ENCODE measurements at places on chromosomes 12 and 14.

GRCh38 chr12:2345902-2346301, 293.1 kb downstream of the CACNA1C start:
- no peak for DNase-seq

- DNase-seq = no peak
Measured at GRCh38 chr12:116644806-116645205, 85.6 kb downstream of the MAP1LC3B2 start.

DNA sequence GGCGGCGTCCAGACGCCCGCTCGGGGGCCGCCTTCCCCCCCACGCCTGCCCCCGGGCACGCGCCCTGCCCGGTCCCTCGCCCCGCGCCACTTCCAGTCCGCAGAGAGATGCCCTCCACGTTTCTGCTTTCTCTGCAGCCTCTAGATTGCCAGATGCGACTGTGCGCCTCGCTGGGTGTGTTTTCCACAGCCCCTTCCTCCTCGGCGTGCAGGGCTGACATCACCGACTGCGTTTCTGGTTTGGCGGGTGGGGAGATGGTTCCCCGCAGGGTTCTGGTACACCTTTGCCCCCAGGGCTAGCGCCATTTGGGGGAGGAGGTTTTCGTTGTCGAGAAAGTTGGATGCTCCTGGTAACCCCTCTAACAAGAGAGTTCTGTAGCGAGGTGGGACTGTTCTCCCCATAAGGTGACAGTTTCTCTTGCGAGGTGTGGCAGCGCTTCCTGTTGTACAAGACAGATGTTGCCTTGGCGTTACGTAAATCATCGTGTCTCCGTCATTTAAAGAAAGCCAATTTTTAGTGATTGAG, 1.5 kb downstream of the CALM1 start:
- peak; percentile 46 for DNase-seq

GRCh38 chr14:52834440-52834842, 43.0 kb upstream of the GNPNAT1 start:
- DNase-seq = no peak

GRCh38 chr12:43676183-43676813, 82.3 kb downstream of the PUS7L start:
- no peak for DNase-seq

DNA sequence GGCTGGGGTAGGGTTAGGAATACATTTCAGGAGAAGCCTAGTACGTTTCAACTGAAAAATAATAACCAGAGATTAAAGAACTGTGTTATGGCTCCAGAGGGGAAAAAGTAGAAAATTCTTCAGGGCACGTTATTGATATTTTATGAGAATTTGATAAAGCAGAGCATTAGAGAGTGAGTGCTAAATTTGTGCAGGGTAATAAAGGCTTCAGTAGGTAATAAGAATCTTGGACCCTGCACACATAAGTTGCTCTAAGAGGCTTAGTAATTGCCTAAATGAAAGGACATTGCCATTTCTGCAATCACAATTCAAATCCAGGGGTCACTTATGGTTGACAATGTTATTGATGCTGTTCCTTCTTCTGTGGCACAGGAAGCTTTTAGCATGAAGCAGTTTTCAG, 439.4 kb upstream of the DCN start:
- no peak for DNase-seq

DNA sequence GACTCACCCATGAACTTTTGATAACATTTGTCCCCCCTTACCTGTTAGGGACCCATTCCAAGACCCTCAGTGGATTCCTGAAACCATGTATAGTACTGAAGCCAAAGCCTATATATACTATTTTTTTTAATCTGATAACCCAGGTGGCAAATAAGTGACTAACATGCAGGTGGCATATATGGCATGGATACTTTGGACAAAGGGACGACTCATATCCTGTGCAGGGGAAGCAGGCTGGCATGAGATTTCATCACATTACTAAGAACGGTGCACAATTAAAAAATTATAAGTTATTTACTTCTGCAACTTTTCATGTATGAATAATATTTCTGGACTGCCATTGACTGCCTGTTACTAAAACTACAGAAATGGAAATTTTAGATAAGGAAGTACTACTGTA, 880.1 kb upstream of the FBXO33 start:
- no peak for DNase-seq

GRCh38 chr12:116864371-116865160, 16.7 kb downstream of the HRK start:
- DNase-seq = no peak

DNA sequence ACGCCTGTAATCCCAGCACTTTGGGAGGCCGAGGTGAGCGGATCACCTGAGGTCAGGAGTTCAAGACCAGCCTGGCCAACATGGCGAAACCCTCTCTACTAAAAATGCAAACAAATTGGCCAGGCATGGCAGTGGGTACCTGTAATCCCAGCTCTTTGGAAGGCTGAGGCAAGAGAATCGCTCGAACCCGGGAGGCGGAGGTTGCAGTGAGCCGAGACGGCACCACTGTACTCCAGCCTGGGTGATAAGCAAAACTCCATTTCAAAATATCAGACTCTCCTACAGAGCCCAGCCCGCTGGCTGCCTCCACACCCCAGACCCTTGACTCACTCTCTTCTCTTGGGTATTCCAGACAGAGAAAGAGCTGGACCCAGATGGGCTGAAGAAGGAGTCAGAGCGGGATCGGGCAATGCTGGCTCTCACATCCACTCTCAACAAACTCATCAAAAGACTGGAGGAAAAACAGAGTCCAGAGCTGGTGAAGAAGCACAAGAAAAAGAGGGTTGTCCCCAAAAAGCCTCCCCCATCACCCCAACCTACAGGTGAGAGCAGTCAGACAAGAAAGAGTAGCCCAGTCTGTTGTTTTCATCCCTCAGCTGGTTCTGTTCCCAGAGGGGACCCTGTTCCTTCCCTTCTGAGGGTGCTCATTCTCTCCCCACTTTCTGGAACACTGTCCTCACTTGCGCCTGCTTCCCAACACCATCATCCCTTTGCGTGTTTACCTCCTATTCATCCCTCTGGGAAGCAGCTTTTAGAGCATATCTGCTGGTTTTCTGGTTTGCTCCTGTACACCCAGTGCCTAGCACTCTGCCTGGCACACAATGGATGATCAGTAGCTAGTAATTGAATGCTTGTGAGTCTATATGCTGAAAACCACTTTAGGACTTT, 19.7 kb downstream of the AGAP2 start:
- DNase-seq = no peak

GRCh38 chr12:12097891-12098690, 27.4 kb downstream of the BCL2L14 start:
- DNase-seq = no peak

DNA sequence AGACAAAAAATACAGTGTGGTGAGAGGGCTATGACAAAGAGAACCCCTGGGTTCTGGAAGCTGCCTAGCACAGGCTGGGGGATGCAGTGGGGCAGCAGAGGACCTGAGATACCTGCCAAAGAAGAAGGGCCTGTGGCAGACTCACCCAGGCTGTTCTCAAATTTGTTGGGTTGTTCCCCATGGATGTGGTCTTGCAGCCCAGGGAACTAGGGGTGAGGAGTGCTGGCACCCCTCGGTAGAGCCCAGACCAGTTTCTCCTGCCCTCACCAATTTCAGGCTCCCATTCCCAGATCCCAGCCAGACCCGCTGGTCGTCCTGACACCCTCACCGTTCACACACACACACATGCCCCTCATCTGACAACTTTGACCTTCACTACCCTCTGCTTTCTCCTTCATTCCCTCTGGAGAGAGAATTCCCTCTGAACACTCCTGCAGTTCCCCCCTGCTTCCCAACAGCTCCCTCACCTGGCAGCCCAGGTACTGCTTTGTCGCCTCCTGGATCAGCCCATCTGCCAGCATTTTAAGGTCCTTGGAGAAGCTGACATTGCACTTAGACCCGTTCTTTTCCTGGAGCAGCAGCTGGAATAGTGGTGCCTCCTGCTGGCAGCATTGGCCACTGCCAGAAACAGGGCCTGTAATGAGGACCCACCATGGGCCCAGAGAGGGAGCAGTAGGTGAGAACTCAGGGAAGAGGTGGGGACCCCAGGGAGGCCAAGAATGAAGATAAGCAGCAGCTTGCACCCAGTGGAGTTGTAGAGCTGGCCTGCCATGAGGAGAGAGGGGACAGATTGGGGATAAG, 5.9 kb upstream of the GDF11 start:
- peak; percentile 48 for DNase-seq

GRCh38 chr12:42617622-42618021, 28.1 kb upstream of the PRICKLE1 start:
- no peak for DNase-seq

DNA sequence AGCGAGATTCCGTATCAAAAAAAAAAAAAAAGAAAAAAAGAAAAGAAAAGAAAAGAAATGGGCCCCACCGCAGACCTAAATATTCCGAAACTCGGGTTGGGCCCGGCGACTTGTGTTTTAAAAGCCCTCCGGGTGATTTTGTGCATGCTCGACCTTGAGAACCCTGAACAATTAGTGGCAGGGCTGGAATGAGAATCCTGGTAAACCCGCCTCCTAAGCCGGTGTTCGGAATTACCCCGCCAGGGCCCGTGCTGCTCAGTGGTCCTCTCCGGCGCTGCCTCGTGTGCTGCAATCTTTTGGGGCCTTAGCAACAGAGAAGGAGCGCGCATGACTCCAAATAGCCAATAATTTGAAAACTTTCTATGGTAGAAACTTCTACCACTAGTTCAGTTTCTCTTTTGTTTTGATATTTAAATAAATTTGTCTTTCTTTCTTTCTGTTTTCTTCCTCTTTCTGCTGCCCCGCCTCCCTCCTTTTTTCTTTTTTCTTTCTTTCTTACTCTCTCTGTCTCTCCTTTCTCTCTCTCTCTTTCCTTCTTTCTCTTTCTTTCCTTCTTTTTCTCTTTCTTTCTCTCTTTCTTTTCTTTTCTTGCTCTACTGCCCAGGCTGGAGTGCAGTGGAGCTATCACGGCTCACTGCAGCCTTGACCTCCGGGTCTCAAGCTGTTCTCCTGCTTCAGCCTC, 1.5 kb upstream of the GALNT6 start:
- DNase-seq = no peak

GRCh38 chr12:41652981-41653380, 464.9 kb downstream of the PDZRN4 start:
- no peak for DNase-seq

DNA sequence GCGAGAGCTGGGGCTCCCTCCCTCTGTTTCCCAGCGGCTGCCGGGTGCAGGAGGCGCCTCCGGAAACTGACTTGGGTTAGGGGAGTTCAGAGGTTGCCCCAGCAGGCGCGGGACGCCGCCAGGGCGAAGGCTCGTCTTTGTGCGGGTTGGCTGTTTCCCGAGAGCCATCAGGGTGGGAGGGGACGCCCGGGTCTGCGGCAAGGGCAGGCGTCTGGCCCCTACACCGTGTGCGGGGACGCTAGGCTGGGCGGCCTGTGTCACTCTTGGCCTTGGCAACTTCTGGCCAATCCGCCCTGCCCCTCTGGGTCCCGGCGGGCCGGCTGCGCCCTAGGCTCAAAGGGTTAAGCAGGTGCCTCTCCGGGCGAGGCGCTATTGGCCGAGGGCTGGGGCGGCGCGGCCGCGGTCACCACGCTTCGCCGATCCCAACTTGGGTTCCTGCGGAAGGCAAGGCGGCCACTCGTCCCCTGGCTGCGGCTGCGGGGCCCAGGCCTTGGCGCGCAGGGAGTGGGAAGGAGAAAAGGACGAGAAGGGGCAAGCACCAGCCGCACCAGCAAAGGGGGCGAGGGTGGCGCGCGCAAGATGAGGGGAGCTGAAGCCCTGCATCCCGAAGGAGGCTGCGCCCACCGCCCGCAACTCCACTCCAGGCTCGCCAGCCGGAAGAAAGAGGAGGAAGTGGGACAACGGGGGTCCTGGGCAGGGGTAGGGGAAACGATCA, 5.6 kb upstream of the NPAS3 start:
- DNase-seq = no peak

- peak; percentile 10 for DNase-seq
Measured at GRCh38 chr14:58107947-58108552, 44.0 kb downstream of the ARMH4 start.

DNA sequence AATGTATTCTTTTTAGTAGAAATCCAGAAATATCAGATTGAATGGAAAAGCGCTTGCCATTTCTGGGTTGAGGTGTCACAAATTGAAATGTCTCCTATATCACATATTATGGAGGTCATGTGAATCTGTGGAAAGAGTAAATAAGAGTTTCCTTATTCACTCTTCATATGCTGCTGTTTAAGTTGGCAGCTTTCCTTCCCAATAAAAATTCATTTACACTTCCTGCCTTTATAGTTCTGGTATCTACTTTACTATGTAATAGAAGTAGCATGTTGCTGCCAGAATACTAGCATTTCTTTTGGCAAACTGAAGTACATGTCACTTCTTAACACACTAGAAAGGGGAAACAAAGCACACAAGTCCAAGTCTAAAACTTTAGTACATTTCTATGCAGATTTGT, 60.8 kb downstream of the SDR9C7 start:
- DNase-seq = no peak

DNA sequence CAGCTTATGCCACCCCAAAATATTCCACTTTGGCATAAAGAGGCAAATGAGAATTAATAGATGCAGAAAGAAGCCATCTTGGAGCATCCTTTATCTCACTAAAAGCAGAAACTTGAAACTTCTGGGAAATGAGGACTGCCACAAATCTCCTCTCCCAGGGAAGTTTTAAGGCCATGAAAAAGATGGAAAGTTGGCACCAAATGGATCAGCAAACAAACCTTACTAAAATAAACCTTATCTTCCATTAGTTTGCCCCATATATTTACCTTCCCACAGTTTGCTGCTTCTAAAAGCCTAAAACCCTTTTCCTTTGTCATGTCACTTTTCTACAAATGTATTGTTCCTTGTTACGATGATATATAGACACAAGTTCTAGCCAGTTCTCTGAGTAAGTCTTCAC, 340.0 kb upstream of the USP15 start:
- no peak for DNase-seq

DNA sequence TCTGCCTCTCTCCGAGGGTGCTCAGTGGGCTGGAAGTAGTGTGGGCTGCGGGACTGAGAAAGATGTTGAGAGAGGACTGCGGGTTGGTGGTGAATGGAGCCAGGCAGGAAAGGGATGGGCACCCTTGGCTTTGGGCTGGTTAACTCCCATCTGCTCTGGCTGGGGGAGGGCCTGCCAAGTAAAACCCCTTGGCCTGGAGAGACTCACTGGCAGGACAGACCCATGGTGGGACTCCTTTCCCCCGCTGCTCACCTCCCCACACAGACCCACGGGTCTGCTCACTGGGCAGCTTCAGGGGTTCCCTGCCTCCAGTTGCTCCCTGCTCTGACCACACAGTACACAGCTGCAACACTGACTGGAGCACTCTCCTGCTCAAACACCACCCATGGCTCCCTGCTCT, 54.1 kb downstream of the KRT80 start:
- no peak for DNase-seq

DNA sequence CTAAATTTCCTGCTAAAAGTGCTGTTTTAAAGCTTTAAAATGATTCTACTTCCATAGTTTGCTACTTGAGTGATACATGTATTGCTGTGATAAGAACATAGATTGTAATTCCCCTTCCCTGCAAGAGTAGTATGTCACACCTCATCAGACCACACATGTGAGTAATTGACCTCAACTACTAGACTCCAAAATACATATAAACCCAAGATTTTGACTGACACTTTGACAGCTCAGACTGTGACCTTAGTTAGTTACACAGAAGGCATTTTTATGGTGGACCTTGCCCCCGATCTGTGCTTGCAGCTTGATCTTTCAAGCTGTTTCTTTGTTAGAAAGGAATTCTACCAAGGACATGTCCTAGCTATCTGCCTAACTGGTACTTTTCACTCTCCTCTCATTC, 18.6 kb downstream of the APOBEC1 start:
- no peak for DNase-seq
